ENCODE measurements at places on chromosomes 12 and 14.
A peak's percentile ranks its signal among the peaks of the same experiment; 100 is the strongest.

- no peak for DNase-seq
These were observed 15.1 kb upstream of the PPM1A start for GRCh38 chr14:60233891-60234290.

DNA sequence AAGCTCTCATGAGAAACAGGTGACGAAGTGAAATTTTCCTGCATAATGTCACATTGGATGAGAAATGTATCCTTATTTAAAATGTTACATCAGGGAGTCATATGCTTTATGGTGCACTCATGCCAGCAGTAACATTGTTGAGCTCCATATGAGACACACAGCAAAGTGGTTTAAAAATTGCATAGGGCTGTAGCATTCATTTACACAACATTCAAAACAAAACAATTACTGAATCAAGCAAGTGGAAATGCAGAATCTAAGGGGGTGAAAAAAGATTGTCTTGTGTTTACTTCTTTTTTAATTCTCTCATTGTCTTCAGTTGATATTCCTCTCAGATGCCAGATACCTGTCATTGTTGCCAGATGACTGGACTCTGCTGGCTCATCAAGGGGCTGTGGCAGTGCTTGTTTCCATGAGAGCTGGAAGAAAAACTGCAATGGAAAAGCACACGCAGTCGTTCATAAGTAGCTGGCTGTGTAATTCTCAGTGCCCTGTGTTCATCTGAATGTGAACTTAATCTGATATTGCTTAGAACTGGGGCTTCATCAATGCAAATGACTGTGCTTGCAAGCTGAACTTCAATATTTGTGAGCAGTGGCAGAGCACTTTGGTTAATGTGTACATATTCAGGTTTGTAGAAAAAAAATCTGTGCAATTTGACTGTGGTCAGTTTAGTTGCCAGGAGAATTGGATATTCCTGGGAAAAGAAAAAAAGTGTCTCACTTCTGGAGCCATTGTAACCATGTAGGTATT lies 305.6 kb downstream of the RAD51B start:
- no peak for DNase-seq

GRCh38 chr12:52337054-52337453 lies 15.9 kb upstream of the KRT83 start:
- DNase-seq = no peak

- DNase-seq = no peak
These were observed 10.5 kb downstream of the PRKAB1 start for GRCh38 chr12:119678459-119678858.

DNA sequence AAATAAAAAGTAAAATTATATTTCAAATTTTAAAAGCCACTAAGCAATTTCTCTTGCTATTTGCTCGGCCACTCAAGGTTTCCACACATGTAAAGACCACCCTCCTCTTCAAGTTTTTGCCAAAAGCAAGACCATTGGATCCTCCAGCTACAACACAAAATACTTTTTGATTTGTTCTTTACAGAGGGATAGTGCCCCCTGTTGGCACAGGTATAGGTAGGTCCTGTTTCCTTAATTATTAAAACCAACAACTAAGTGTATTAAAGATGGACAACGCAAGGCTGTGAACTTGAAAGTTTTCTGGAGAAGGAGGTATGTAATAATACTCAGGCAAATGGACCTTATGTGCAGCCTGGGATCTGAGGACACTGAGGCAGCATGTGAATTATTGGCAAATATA lies 23.8 kb downstream of the ATP6V1D start:
- DNase-seq = no peak

DNA sequence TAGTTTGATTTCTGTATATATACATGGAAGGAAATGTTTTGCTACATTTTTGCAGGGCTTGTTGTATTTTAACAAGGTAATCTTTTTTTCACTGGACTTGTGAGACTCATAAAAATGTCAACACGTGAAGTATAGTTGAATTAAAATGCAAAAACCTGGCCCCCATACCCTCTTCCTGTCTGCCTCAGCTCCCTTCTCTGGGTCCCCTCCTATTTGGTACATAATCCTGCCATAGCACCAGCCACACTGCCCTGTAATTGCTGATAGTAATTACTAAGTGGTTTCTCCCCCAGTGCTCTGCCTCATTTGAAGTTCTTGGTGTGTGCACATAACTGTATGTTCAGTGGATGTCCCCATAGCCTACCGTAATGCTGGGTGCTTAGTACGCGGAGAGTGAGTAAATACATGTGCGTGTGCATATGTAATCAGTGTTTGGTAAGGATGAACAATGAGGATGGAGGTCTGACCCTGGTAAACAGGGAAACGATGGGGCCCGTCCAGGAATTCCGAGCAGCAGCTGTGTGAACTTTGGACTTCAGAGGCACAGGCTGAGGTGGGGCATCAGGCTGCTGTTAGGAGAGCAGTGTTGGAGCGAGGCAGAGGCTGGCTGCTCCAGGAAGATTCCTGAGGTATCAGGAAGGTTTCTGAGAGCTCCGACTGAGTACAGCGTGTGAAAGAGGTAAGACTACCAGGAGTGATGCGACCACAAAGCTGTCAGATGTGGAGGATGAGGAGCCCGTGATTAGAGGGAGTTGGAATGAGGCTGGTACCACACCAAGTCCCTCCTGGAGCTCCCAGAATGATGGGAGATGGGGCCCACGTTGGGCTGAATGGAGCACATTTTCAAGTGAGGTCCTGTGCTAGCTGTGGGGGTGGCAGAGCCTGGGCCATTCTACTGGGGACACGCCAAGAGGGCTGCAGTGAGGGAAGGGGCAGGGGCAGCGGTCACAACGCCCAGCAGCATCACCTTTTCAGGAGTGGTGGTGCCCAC lies 106.8 kb downstream of the PELI2 start:
- DNase-seq = no peak

DNA sequence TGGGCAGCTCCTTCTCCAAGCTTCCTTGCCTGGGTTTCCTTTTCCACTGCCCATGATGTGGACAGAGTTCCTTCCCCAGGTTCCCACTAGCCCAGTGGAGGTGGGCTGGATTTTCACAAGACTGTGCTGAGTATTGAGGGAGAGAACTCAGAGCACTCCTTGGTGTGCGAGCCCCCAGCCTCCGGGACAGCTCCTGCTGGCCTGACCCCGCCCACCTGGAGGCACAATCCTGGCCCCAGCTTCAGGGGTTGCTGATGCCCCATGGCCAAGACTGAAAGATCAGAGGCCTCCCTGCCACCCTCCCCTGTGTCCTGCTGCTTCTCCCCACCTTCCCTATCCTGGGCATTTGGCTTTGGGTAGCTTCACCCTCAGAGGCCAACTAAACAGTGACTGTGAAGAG lies 7.7 kb downstream of the KCNH3 start:
- DNase-seq = no peak

GRCh38 chr12:104896146-104896545 lies 61.9 kb downstream of the SLC41A2 start:
- no peak for DNase-seq

GRCh38 chr12:14167005-14167628 lies 185.7 kb upstream of the GRIN2B start:
- peak; percentile 36 for DNase-seq

- no peak for DNase-seq
These were observed 28.4 kb upstream of the NOVA1 start for GRCh38 chr14:26626256-26626655.

DNA sequence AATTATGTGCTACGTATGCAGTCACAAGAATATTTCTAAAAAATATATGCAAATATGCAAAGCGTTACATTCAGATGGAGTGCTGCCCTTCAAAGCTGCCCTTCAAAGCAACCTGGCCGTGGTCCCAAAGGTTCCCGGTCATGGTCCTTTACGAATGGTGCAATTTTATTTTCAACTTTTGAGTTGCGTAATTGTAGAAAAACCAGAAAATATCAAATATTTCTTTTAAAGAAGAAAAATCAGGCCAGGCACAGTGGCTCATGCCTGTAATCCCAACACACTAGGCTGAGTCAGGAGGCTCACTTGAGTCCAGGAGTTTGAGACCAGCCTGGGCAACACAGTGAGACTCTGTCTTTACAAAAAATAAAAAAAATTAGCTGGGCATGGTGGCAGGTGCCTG lies 21.4 kb downstream of the CLSTN3 start:
- no peak for DNase-seq

GRCh38 chr12:106392759-106393158 lies 35.2 kb downstream of the POLR3B start:
- DNase-seq = no peak

DNA sequence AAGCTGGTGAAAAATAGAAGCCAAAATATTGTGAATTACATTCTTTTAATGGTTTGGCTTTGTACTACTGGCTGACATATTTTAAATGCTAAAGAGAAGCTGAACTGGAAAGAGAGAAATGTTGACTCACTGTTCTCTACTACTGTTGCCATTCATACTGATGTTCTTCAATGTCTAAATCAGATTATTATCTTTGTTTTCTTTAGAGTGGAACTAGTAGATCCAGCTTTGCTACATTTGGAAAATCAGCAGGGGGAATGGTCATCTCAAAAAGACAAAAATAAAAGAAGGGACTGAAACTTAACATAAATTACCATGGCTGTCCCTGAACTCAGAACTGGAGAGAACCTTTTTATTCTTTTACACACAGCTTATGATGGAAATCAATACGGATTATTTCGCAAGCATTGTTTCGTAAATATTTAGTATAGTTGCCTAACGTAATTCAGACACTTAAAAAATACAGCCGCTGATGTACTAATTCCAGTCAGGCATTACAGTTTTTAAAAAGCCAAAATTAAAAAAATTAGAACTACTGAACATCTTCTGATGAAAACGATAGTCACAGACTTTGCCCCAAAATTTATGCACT lies 76.3 kb upstream of the OTX2 start:
- DNase-seq = no peak

DNA sequence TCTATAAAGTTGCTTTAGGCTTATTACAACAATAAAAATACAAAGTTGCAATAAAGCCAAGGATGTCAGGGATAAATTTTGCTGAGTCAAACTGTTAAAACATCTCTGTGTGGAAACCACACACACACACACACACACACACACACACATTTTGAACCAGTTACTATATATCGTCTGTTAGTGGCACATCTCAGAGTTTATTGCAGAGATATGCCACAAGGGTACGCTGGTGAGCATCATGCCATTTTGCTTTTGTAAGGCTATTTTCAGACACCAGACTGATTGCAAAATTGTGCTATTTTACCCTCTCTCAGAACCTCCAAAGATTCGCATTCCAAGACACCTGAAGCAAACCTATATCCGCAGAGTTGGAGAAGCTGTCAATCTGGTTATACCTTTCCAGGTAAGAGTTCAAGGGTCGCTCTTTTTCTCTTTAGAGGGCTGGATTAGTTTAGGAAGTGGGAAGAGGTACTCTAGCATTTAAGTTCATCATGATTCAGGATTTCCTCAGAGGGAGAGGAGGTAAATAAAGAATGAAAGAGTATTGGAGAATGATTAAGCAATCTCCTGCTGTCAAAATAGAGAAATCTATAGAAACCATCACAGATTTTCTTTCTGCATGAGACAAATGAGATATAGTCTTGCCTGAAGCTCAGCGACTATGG lies 27.3 kb upstream of the CHPT1 start:
- no peak for DNase-seq

- DNase-seq = no peak
These were observed 8.2 kb upstream of the HOXC6 start for GRCh38 chr12:54019924-54020590.

- no peak for DNase-seq
These were observed 10.5 kb downstream of the C12orf75 start for GRCh38 chr12:105341010-105341409.

DNA sequence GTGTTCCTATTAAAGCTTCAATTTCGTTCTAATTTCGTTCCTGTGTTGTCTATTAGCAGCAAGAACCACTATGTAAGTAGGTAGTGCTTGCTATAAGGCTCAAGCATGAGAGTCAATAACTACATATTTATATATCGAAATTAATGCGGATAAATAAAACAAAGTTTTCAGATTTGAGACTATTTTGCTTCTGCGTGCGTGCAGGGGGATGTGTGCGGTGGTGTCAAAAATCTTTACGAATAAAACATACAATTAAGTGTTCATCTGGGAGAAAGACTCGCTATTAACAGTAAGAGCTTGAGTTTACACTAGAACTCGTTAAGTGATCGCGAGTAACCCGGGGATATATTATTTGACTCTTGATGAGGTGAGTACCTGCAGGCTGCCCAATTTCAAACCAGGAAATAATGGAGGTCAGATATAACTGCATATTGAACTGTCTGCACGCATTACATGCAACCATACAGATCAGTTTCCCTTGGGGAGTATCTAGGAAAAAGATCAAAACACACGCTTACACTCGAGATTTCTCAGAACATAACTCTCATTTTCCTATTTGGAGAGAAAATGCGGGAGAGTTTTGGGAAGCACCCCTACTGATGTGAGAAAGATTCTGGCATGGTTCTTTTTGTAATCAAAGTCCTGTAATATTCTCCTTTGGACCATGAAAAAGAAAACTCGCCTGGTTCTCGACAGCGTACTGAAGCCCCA lies 813 bp downstream of the TWF1 start:
- no peak for DNase-seq

DNA sequence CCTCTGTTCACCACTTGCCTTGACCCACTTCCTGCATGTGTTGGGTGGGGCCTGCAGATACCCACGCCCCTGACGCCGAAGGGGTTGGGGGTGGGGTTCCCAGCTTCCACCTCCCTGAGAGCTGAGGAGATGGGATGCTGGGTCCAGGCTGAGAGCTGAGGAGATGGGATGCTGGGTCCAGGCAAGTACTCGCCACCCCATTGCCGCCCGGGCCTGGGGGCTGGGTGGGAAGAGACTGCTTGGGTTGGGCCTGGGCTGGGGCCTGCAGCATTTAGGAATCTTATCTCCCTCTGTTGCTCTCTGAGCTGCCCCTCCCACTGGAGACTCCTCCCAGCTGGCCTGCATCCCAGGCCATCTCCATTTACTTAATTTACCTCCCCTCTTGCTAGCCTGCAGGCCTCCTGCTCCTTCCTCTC lies 17.4 kb downstream of the TEAD4 start:
- DNase-seq = no peak

GRCh38 chr12:57590479-57590863 lies 521 bp upstream of the PIP4K2C start:
- DNase-seq = no peak

GRCh38 chr12:85784096-85784720 lies 52.0 kb downstream of the RASSF9 start:
- DNase-seq = no peak

GRCh38 chr12:127311720-127312364 lies 955.1 kb upstream of the TMEM132C start:
- DNase-seq = no peak

DNA sequence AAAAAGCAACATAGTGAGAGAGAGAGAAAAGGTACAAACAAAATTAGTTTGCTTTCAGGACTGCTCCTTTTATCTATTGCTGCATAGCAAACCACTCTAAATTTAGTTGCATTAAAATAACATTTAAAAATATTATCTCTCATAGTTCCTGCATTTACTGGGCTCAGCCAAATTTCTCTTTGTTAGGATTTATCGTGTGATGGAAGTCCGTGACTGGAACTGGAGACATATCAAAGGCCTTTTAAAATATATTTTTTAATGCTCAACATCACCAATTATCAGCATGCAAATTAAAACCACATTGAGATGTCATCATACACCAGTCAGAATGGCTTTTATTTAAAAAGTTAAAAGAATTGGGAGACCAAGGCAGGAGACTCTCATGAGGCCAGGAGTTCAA lies 107.6 kb upstream of the SYT1 start:
- DNase-seq = no peak
